Right cardiac atrium (tissue), 5 donors: ENCODE measurements at places on chromosomes 16 and 17. TPM values are rescaled to one million over a fixed set of nuclear protein-coding genes. Genes with fewer than 3 reads are reported as not detected.
A peak's percentile ranks its signal among the peaks of the same experiment; 100 is the strongest.

The CCL8 gene
- polyA plus RNA-seq, result 0.34 TPM

The LGALS9B gene
- polyA plus RNA-seq, result not detected

The GPRC5C gene
- 26.5 TPM for polyA plus RNA-seq

The HSD17B2 gene
- not detected for polyA plus RNA-seq

- DNase-seq, result no peak
These were observed 86.6 kb downstream of the PRKCB start for GRCh38 chr16:23922406-23922805.

DNA sequence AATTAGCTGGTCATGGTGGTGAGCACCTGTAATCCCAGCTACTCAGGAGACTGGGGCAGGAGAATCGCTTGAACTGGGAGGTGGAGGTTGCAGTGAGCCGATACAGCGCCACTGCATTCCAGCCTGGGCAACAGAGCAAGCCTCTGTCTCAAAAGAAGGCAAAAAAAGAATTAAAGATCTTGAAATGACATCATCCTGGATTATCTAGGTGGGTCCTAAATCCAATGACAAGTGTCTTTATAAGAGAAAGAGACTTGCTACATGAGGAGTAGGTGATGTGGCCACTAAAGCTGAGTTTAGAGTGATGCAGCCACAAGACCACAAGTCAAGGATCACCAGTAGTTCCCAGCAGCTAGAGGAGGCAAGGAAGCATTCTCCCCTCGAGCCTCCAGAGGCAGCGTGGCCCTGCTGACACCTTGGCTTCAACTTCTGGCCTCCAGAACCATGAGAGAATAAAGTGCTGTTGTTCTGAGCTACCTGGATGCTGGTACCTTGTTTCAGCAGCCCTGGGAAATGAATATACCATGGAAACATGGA is 15.8 kb downstream of the CIITA start:
- DNase-seq, result no peak

- DNase-seq, result no peak
These were observed 47.8 kb upstream of the SCNN1B start for GRCh38 chr16:23254338-23254737.

DNA sequence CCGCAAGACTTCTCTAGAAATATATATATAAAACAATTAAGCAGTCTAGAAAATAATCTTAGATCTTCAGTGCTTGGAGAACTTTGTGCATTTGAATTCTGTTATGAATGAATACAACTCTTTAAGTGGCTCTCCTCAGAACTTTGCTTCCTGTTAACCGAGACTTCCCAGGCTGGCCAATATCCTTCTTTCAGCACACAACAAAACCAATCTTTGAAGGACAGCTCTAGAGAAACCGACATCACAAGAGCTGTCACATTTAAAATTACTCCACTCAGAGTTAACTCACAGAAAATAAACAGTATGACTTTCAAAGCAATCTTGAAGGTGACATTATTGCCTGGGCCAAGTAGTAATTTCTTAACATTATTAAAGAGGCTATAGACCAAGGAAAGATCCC is 49.7 kb upstream of the ITGA2B start:
- DNase-seq, result no peak

- no peak for DNase-seq
These were observed 99.8 kb downstream of the SHISA6 start for GRCh38 chr17:11340803-11341202.

GRCh38 chr17:59954856-59955255 is 9.7 kb downstream of the RNFT1 start:
- DNase-seq, result no peak

- no peak for DNase-seq
These were observed 24.9 kb downstream of the MRTFB start for GRCh38 chr16:14095883-14096551.

GRCh38 chr16:30958175-30959079 is 873 bp downstream of the SETD1A start:
- peak; percentile 86 for DNase-seq

DNA sequence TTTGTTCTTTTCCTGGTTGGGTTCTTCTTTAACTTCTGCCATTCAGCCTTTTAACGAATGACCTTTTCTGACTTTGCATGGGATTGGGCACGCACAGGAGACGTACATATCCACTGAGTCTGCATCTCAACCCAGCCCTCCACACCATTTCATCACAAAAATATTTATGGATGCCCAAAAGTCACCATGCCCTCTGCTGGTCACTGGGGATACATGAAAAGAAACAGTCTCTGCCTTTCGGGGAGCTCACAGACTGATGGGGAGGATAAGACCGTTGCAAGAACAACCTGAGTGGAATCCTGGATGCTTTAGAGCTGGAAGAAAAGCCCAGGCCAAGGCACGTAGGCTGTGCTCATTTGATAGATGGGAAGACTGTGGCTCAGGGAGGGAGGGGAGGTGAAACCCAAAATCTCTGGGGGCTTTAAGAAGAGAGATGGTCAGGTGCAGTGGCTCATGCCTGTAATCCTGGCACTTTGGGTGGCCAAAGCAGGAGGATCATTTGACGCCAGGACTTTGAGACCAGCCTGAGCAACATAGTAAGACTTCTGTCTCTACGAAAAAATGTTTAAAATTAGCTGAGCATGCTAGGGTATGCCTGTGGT is 7.9 kb upstream of the MT2A start:
- DNase-seq, result no peak

DNA sequence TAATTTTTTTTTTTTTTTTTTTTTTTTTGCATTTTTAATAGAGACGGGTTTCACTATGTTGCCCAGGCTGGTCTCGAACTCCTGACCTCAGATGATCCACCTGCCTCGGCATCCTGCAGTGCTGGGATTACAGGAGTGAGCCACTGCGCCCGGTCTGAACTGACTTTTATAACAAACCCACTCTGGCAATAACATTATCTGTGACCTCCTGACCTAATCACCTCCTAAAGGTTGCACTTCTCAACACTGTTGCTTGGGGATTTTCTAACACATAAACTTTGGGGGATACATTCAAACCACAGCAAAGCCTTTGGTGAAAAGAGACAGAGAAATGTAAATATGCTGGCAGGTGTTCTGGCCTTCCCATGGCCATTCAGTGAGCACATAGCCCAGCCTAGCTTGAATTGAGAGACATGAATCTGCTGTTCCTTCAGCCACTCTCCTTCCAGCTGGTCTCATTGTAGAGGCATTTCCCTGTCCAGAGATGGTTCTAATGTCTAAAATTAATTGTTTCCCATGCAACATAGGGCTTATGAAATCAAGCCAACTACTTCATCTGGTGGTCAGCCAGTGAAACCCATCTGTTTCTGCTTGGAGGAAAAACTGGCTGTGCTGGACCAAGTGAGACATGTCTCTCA is 28.3 kb downstream of the LYRM1 start:
- no peak for DNase-seq
